Sigmoid colon (tissue), 7 donors: ENCODE measurements at places on chromosomes 12 and 14.

DNA sequence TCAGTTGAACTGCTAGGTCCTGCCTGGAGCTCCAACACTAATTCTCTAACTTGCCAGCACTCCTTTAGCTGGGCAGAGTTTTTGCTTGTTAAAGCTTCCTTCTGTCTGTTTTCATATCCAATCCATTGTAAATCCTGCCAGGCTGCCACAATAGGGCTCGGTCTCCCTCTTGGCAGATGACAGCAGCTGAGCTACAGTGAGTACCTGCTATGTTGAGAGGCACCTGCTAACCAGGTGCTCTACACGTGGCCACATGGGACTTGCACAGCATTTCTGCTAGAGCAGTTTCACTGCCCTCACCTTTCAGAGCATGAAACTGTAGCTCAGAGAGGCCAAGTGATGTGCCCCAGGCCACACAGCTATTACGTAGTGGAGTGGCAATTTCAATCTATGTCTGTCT is 106.6 kb upstream of the NOS1 start:
- no peak for DNase-seq

GRCh38 chr12:30796891-30797371 is 42.2 kb upstream of the CAPRIN2 start:
- DNase-seq: no peak

GRCh38 chr12:77116277-77116676 is 50.9 kb upstream of the E2F7 start:
- no peak for DNase-seq

DNA sequence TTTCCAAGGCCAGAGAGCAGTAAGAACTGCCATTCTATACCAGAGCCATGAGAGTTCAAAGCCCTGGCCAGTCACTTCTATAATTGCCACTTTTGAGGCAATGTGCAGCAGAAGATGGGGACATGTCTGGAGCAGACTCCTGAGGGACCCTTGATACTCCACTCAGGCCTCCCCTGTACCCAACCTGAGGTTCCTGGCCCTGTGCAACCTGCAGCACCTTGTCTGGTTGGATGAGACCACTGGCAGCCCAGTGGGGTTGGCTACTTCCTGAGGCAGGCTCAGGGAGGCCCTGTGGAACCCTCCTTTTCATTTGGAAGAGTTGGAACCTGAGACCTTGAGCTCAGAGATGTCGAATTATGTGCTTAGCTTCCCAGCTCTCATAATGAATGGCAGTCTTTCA is 54.4 kb downstream of the GALNT16 start:
- peak; percentile 48 for DNase-seq

- peak; percentile 14 for DNase-seq
Observed at GRCh38 chr14:103149351-103150237, 26.3 kb downstream of the TNFAIP2 start.

DNA sequence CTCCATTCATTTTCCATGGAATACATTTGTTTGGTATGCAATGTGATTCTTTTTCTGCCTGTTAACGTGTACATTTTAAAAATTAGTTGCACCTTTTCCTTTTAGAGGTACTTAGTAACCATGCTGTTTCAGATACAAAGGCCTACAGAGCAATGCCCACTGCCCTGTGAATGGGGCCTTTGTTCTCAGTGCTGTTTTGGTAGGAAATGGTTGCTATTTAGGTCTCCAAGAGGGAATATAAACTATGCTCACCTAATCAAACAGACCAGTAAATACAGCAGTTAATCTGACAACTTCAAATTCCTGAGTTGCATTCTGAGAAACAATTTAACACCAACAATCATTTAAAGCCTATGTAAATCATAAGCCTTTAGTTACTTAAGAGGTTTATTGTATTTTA is 188.7 kb downstream of the BCAT1 start:
- DNase-seq: no peak

- peak; percentile 36 for DNase-seq
Observed at GRCh38 chr12:130437555-130438242, 100.0 kb downstream of the PIWIL1 start.

DNA sequence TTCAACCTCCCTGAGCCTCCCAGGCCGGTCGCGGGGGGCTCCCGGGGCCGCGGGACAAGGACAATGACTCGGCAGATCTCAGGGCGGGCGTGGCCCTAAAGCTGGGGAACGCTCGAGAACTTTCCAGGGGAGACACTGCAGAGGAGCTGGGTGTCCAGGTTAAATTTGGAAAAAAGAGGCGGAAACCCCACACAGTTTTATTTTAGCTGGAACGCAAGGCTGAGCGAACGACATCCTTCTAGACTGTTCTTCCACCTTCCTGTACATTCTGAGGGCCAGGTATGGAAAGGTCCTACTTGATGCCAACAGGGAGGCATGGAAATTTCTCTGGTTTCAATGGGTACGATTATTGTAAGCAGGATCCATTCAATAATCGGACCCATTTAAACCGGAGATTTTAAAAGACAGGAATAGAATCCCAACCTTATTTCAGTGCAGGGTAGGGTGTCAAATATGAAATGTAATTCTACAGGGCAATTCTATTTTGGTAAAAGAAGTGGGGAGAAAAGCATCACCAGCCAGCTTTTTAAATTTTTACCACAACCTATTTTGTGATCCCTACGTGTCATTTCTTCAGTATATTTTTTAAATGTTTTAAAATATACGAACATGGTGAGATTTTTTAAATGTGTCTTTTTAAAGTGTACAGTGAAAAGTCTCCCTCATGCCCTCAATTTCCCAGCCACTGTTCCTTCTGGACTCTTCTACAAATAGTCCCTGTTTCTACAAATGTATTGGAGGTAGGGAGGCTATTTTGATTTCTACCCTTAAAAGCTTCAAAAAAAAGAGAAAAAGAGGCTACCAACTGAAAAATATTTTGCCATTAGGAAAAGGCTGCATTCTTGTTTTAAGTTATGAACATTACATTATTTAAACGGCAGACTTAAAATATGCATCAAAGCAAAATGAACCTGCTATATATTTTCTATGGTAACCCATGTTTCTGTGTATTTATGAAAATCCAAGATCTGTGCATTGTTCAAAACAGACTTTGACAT is 1.1 kb upstream of the UBC start:
- peak; percentile 80 for DNase-seq

DNA sequence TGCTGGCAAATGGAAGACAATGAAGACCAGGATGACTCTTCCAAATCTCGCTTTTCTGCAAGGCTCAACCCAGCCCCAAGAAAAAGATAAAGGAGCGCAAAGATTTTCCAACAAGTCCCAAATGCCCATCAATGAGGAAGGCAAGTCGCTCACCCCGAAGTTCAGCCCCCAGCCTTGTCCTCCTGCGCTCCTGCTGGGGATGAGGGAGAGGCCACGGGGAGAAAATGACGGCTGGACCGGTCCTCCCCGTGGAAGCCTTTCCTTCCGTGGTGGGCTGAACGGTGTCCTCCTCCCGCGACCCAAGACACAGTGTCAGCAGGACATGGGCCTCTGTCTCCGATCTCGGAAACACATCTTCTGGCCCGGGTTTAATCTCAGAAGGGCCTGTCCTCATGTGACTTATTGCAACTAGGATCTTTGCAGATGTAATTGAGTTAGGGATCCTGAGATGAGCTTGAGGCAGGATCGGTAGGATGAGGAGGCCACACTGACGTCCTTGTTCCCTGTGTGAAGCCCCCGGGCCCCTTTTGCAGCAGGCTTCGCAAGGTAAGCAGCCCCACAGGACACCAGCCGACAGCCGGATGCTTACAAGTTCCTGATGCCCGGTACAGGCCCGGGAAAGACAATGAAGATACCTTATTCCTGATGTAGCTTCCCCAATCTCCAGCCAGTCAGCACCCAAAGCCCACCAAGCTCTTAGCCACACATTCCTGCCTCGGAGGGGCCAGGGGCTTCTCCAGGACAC is 64.2 kb downstream of the GALNT9 start:
- DNase-seq: no peak

- DNase-seq: no peak
Observed at GRCh38 chr12:62862259-62862881, 72.6 kb downstream of the PPM1H start.

GRCh38 chr12:66819587-66819986 is 140.7 kb upstream of the GRIP1 start:
- no peak for DNase-seq

DNA sequence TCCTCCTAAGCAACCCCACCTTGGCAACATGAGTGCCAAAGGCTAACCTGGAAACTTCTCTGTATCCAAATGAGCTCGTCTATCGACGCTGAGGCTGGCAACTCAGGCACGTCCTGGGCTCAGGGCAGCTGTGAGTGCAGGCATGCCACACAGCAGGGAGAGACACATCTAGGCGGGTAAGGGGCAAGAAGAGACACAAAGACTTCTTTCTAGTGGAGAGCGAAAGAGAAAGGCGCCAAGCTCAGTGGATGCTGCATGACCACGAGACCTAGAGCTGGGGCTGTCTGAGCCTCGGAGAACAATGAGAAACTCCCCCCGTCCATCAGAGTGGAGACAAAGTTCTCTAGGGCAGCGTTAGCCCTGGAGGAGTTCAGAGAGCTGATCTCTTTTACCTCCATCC is 170.4 kb downstream of the CALM1 start:
- no peak for DNase-seq

DNA sequence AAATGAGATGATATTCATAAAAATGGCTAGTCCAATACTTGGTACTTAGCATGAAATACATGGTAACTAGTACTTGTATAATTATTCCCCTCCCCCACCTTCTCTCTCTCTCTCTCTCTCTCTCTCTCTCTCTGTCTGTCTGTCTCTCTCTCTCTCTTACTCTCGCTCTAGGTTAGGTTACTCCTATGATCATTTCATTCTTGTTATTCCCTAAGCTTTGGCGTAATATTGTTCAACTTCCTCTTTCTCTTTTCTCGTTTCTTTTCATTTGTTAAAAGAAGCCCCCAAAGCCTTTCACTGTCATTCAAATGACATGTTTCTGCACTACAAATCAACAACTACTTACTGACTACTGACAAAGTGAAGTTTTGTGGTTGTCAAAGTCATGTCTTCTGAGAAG is 89.8 kb downstream of the GRIP1 start:
- DNase-seq: no peak

DNA sequence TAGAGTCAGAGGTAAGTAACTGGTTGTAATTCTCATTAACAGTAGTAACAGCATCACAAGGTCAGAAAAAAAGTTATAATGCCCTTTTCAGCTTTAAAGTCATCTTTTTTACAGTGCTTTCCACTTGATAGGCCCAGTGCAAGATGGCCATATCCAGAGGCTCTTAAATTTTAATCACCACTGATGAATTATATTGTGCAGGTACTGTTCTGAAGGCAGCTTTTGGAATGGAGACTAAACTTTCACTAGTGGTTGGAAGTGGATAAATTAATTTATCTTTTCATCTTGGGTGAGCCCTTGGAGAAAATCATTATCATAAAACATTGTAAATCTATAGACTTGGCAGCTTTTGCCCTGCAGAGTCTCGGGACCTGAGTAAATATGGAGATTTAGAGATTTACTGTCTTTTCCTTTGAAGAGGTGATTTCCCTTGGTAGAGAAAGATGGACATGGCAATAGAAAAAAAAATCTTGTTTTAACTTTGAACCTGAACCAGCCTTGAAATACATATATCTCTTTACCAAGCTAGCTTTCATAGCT is 969.1 kb upstream of the NOVA1 start:
- no peak for DNase-seq

DNA sequence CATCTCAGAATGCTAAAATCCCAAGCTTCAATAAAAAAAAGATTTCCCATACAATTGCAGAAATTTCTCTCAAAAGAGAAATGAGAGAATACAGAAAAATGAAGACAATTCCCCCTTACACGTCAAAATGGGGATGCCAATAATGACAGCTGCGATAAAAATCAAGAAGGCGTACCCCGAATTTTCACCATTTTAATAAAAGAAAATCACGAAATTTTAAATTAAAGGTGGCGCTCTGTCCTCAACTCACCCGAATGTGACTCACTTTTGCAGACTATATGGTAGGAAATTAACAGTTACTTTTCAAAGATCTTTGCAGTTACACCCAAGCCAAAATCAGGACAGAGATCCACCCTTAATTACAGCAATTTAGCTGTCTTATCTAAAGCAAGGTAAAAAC is 2.1 kb downstream of the ATP2B1 start:
- no peak for DNase-seq

- no peak for DNase-seq
Observed at GRCh38 chr12:59927032-59927431, 331.2 kb downstream of the SLC16A7 start.

DNA sequence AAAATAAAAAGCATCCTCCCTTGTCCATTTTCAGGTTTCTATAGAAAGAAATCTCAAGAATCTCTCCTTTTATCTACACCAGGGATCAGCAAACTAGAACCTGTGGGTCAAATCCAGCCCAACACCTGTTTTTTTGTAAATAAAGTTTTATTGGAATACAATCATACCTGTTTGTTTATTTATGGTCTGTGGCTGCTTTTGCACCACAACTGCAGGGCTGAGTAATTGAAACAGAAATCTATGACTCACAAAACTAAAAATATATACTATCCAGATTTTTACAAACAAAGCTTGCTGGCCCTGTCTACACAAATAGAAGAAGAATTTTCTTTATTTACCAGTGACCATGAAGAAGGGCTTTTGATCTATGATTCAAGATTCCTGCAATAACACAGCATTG is 95.1 kb upstream of the COCH start:
- no peak for DNase-seq

DNA sequence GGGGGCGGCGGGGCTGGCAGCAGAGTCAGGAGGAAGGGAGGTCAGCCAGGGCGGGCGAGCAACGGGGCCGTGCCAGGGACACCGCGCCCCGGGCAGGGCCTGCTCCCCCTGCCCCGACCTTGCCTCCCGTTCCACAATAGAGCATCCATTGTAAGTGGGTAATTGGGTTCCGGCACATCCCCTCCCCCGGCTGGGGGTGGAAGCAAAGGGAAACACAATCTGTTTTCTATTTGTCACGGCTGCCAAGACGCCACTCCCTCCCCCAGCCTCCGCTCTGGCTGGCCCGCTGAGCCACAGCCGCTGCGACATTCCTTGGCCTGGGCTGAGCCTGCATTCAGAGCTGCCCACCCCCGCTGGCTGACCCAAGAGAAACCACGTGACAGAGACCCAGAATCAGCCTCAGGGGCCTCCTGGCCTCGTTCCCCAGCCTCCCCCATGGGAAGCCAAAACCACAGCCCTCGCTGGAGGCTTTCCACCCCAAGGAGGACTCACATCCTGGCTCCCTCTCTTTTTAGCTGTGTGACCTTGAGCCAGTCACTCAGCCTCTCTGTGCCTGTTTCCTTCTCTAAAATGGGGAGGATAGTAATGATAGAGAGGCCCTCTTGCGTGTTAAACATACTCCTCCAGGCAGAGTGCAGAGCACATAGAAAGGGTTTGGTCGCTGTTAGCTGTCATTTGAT is 117.6 kb downstream of the SCARB1 start:
- DNase-seq: peak; percentile 98

DNA sequence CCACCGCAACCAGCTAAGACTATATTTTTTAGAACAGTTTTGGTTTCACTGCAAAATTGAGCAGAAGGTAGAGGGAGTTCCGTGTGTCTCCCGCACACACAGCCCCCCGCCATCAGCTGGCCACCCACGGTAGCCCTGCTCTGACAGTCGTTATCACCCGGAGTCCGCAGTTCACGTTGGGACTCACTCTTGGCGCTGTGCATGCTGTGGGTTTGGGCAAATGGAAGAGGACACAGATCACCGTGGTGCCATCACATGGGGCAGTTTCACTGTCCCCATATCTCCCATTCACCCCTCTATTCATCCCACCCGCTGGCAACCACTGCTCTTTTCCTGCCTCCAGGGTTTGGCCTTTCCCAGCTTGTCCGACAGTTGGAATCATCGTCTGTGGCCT is 31.8 kb upstream of the ULK1 start:
- no peak for DNase-seq

GRCh38 chr12:100267603-100268281 is 765 bp downstream of the SCYL2 start:
- no peak for DNase-seq
